ENCODE measurements at places on chromosomes 1 and 21. TPM values are rescaled to one million over a fixed set of nuclear protein-coding genes. Genes with fewer than 3 reads are reported as not detected.

The CFAP57 gene
- 0.42 TPM for total RNA-seq

The GNPAT gene
- 38.4 TPM for total RNA-seq

The TMIGD3 gene
- total RNA-seq, result not detected

The CSMD2 gene
- total RNA-seq, result 14.0 TPM

The SASS6 gene
- total RNA-seq, result 13.6 TPM

The FCRL1 gene
- total RNA-seq, result not detected

The SPRR2B gene
- total RNA-seq, result not detected

GRCh38 chr1:109075531-109076490 is at the start of gene TAF13:
Gene TAF13, minus strand, starts transcription at chr1:109076003. Its CDS starts 56 bp downstream, at chr1:109075947.
- peak; percentile 92 for DNase-seq

GRCh38 chr1:161038523-161039153 is at the start of gene TSTD1:
Gene TSTD1, minus strand, starts transcription at chr1:161038964. Its CDS starts 75 bp downstream, at chr1:161038889.
- peak; percentile 81 for DNase-seq

- DNase-seq, result no peak
These were observed 67.6 kb downstream of the RGS13 start for GRCh38 chr1:192703283-192704206.

DNA sequence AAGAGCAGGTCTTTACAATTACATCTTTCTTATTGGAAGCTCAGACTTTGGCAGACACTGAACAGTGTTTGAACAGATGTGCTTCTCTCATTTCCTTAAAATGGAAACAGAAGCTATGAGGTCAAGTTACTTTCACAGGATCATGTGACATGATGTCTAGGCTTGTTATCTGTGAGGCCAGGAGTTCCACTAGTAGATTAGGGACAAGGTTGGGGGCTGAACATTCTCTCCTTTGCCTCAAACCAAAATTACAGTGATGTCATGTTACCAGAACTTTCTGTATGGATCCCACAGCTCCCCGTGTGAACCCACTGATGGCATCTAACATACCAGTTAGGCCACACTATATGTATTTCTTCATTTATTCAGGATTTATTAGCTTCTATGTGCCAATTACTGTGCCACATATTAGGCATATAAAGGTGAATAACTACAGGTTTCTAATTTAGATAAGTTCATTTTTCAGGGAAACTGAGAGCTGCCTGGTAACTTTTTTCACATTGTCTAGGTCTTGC is 6.0 kb downstream of the DYNLT5 start:
- DNase-seq, result no peak

DNA sequence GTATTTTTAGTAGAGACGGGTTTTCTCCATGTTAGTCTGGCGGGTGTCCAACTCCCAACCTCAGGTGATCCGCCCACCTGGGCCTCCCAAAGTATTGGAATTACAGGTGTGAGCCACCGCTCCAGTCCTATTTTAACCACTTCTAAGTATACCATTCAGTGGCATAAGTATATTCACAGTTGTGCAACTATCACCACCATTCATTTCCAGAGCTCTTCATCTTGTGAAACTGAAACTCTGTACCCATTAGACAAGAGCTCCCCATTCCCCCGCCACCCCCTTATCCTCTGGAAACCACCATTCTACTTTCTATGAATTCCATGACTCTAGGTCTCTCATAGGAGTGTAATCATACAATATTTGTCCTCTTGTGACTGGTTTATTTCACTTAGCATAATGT is 40.2 kb upstream of the CAMTA1 start:
- no peak for DNase-seq

Measured in WTC11 (cell line).